ENCODE measurements at places on chromosomes 3 and 15.

DNA sequence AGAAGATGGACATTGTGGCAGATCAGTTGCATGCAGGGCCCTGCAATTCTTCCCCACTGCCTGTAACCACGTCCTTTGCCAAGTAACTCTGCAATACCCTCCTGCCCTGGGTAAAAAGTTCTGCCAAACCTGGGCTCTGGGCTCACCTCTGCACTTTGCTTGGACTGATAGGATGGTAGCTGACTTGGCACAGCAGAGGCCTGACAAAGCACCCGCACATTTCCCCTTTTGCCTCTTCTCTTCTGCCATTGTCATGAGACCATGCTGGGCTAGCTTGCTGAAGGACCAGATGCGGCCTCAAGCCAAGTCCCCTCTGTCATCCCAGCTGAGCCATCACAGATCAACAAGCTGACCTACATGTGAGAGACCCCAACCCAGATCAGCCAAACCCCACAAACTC lies 122.4 kb downstream of the SMAD6 start:
- DNase-seq: no peak

DNA sequence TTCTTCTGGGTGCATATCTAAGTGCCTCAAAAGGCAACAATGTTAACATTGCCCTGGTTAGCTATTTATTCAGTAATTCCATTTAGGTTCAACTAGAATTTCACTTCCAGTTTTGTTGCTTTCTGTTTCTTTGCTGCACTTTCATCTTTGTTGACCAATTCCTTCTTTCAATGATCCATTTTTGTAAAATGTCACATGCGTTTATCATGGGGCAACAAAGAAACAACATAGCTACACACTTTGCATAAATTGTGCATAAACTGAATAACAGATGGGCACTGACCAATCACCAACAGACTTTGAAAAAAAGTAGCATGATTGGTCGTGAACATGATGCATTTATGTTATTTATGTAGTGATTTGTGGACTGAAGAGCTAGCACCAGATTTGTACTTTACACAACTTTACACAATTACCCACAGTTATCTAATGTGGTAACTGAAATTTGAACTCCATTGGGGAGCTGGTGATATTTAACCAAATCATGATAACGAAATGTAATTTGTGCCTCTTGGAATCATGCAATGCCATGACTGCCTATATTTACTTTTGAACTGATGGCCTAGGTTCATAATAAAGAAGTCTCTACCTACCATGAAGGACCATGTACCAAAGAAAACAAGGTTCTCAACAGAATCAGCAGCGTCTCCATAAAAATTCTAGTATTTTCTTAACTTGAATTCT lies 7.1 kb upstream of the CPOX start:
- DNase-seq: no peak

DNA sequence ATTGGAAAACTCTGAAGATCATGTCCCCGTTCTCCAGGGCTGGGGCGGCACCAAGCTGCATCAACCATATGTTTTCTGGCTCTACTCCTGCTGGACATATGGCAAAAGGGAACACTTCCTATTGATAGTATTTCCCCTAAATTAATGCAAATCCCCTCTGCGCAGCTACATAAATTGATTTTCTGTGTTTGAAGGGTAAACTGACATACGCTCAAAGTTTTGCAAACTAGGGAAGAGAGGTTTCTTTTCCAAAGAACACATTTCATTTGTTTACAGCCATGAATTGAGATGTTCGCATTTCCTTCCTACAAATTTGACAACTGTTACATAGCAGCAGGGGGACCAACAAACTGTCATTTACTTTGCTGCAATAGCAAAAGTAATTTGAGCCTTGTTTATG lies 35.9 kb downstream of the CTXND1 start:
- no peak for DNase-seq

- DNase-seq: no peak
Observed at GRCh38 chr15:49024840-49025239, 21.4 kb downstream of the SECISBP2L start.

DNA sequence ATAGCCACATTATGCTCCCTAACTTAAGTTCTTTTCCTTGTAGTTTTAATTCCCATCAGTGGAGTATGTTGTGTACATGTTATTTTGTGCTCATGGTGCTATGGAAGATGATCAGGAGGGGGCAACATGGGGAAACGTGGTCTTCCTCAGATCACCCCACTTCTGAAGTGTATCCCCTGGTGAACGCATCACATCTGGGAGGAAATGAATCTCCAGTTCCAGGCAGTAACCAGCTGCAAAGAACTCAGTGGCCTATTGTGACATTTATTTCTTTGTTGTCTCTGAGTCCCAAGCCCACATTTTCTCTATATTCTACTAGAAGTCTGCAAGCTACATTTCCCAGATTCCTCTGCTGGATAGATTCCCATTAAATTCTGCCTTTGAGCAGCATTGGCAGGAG lies 217.0 kb downstream of the SATB1 start:
- no peak for DNase-seq

- peak; percentile 24 for DNase-seq
Observed at GRCh38 chr15:52010633-52011595, 8.1 kb upstream of the MAPK6 start.

- no peak for DNase-seq
Observed at GRCh38 chr3:71575433-71575832, 8.1 kb downstream of the FOXP1 start.

- no peak for DNase-seq
Observed at GRCh38 chr3:38730281-38730680, 80.8 kb upstream of the SCN5A start.

DNA sequence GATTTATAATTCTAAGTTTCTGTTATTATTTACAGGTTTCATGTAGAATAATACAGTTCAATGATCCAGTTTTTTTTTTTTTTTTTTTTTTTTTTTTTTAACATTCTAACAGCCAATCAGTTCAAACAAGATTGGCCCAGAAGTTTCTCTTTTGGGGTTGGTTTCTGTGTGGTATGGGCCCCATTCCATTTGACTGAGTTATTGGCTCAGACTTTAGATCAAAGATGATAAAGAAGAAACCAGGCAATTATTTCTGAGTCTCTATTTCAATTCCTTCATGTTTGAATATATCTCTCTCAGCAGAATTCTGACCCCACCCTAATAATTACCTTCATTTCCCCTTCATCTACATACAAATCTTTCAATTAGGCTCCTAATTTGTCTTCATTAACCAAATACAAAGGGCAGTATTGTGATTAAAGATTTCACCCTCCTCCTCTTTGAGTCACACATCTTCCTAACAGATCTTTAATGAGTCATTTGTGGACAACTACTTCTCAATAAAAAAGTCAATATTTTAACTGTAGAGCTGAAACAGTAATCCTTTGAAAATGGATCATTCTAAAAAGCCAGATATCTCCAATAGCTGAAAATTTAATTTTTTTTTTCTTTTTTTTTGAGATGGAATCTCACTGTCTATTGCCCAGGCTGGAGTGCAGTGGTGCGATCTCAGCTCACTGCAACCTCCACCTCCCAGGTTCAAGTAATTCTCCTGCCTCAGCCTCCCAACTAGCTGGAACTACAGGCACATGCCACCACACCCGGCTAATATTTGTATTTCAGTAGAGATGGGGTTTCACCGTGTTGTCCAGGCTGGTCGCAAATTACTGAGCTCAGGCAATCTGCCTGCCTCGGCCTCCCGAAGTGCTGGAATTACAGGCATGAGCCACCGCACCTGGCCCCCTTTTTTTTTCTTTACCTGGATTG lies 878.8 kb downstream of the NAALADL2 start:
- no peak for DNase-seq

- no peak for DNase-seq
Observed at GRCh38 chr3:16474216-16474615, 39.3 kb downstream of the RFTN1 start.

DNA sequence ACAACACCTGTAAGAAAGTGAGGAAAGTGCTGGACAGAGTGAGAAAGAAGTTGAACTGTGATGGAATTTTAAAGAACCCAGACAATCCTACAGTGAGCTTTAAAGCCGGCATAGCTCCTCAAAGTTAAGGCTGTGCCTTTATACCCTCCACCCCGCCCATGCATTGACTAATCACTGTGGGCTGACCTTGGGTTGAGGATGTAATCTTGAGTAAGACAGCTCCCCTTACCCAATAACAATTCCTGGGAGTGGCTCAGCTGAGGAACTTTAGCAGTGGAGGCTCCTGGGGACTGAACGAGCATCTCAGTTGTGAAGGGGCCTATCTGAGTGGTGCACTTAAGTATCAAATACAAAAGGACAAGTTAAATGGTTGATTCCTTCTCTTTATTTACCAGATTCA lies 35.7 kb upstream of the ZNF770 start:
- DNase-seq: no peak

- DNase-seq: no peak
Observed at GRCh38 chr3:112333381-112334317, 693 bp downstream of the CD200 start.

DNA sequence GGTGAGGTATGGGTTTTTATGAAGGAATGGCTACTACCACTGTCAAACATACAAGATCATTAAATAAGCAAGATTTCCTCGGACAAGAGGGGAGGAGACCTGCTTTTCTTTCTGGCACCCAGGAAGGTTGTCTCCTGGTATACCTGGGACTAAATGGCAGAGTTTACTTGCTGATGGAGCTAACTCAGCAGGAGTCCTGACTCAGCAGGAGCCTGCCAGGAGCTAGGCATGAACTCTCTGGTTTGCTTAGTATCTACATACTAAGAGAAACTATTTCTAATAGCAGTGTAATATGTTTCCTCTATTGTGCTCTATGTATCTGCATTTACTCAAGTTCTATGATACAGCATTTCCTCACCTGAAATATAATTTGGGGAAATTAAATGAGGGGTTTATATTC lies 404.2 kb downstream of the RSL24D1 start:
- no peak for DNase-seq

- DNase-seq: no peak
Observed at GRCh38 chr15:78762985-78763795, 48.1 kb downstream of the ADAMTS7 start.

- DNase-seq: no peak
Observed at GRCh38 chr3:117751651-117752050, 1042.1 kb downstream of the TUSC7 start.

DNA sequence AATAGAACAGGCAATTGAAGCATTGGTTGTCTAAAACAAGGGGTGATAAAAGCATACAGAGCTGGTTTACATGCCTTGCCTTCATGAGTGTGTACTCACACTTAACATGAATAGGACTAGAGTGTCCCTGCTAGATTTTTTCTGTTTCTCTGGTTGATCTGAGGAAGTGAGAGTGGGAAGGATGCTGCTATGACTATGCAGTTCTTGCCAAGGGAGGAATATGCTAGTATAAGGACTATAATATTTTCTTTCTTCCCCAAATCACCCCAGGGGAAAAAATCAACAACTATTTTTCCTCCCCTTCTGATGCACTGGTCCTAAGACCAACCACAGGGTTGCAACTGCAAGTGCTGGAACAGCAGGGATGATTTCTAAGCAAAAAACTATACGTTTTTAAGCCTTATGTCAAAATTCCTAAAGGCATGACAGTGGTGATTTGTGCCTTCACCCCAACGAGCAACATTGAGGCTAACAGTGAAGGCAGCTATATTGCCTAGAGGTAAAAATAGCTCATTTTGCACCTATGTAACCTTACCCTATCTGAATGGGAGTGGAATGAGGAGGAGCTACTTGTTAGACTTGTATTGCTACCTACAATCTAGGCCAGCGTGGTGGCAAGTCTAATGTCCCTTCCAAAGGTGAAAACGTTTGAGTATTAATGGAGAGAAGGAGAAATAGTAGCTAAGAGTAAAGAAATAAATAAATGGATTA lies 33.5 kb upstream of the USP8 start:
- DNase-seq: no peak

- no peak for DNase-seq
Observed at GRCh38 chr15:49876401-49877038, 242.5 kb downstream of the ATP8B4 start.

DNA sequence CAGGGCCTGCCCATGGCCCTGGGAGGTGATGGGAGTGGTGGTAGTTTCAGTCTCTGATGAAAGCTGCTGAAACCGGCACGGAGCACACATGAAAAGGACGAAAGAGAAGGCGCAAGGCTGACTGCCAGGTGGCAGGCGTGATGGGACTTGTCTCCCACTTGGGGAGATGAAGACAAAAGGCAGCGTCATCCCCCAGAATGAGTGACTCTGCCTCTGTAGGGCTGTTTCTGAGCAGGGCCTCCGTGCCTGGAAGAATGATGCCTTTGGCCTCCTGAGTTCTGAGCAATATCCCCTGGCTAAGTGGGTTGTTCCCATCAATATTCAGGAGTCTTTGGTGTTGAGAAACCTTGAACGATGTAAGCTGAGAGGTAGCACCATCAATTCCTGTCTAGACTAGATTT lies 237.8 kb downstream of the OPA1 start:
- DNase-seq: no peak

GRCh38 chr3:81484520-81484919 lies 276.9 kb downstream of the GBE1 start:
- DNase-seq: no peak

DNA sequence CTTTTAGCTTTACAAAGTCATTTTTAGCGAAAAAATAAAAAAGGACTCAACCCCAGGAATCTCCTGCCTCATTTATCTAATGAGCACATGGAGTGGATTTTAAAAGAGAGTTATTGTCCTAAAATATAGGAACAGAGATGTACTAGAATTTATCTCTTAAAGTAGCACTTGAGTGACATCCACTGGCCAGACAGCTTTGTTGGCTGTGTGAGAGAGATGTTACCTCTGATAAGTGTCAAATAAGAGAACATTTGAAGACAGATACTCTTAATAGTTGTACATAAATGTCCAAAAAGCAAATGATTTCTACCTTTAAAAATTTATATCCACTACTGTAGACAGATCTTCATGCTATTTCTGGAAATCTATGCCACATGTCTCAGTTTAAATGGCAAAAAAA lies 12.3 kb upstream of the MFSD1 start:
- no peak for DNase-seq

- DNase-seq: no peak
Observed at GRCh38 chr3:112489674-112490479, 9.4 kb downstream of the BTLA start.

DNA sequence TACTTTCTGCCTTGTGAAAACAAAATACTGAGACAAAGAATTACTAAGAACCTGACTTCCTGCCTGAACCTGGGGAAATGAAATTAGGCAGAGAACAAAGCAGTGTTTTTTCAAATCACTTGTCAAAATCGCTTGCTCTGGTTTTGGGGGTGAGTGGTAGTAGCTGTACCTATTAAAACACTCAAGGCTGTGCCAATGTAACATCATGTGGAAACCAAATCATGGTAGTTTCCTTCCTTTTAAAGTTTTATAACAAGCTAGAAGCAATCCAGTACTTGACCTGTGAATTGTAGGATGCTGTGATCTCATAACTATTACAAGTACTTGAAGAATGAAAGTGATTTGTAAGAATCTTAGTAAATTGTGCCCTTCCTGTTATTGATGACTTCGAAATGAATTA lies 6.7 kb downstream of the CMTM8 start:
- DNase-seq: no peak

DNA sequence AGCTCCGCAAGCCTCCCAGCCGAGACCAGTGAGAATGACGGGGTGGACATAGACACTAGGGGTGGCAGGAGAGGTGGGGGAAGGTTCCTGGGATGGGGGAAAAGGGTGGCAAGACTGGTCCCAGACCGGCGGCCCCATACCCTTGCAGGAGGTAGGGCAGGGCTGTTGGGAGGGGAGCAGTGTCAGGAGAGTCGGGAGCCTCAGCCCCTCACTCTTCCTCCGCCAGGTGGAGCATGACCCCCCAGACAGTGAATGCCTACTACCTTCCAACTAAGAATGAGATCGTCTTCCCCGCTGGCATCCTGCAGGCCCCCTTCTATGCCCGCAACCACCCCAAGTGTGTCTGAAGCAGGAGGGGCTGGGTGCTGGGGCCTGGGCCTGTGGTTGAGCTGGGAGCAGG lies 8.7 kb upstream of the PSMD2 start:
- no peak for DNase-seq
